ENCODE measurements at places on chromosomes 1 and 21.

DNA sequence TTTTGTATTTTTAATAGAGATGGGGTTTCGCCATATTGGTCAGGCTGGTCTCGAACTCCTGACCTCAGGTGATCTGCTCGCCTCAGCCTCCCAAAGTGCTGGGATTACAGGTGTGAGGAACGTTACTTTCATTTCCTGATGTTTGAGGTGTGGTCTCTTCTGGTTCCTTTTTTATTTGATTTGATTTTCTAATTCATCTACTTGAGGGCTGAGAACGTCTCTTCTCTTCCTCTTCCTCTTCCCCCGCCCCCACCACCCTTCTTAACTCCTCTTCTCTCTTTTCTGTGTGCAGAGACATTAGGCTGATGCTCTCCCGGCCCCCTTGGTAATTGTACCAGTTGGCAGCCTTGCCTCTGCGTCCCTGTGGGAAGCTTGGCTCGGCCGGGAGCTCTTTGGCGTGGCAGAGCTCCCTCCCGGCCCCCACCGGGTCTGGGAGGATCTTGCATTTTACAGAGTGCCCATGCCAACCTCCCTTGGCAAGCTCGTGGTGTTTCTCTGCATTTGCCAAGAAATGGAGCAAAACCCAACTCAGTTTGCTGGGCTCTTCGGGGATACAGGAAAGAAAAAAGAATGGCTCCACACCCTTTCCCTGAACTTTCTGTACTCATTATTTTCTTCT is 19.9 kb downstream of the CRYAA start:
- DNase-seq, result no peak

GRCh38 chr1:184650177-184650866 is 104.3 kb downstream of the EDEM3 start:
- DNase-seq, result no peak

- DNase-seq, result no peak
Measured at GRCh38 chr1:3689138-3689750, 36.9 kb downstream of the TP73 start.

- DNase-seq, result no peak
Measured at GRCh38 chr1:213416461-213417224, 365.6 kb downstream of the RPS6KC1 start.

DNA sequence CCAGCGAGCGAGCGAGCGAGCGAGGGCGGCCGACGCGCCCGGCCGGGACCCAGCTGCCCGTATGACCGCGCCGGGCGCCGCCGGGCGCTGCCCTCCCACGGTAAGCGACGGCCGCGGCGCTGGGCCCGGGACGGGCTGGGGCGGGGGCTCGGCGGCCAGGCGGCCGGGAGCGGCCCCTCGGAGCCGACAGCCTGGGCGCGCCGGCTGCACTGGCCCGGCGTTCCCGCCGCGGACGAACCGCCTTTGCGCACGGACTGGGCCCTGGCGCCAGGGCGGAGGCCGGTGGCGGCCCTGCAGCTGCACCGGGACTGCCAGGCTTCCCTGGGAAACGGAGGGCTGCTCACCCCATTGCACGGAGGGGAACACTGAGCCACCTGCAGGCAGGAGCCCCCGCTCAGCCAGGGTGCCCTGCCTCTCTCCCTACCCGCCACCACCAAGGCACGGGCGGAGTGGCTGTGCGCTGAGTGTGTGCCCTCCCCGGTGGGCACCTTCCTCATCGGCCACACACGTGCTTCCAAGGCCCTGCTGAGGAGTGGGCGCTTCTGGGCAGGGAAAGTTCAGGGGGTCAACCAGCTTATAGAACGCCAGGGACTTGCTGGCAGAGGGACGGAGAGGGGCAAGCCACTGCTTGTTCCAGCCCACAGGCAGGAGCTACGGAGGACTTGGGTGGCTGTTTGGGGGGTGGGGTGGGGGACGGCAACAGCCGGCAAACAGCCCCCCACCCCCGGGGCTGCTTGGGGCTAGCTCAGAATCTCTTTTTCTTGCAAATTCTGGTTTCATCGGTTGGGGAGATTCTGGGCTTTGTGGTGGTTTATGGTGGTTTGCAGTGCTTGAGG is 532 bp downstream of the CSF1 start:
- no peak for DNase-seq

DNA sequence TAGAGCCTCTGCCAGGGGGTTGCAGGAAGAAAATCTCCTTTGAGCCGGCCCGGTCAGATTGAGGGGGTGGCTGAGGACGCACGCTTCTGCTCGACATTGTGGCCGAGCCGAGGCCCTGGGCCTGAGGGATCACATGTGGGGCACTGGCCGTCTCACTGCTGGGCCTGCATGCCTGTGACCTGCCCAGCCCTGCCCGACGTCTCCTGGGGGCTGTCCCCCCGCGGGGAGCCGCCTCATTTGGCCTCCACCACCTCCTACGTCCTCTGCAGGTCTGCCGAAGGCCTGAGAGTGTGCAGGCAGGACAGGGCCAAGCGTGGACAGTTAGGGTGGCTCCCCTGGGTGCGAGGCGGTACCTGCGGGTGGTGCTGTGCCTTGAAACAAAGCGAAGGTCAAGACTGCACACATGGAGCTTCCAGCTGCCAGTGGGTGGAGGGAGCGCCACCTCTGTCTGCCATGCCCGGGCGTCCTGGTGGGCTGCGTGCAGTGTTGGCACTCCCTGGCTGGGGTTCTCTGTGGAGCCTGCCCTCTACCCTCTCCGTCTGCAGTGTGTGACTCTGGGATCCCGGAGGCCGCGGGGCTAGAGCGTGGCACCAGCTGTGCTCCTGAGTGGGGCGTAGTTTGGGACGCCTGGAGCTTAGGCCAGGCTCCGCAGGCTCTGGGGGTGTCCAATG is 51.7 kb downstream of the PCNT start:
- peak; percentile 31 for DNase-seq

DNA sequence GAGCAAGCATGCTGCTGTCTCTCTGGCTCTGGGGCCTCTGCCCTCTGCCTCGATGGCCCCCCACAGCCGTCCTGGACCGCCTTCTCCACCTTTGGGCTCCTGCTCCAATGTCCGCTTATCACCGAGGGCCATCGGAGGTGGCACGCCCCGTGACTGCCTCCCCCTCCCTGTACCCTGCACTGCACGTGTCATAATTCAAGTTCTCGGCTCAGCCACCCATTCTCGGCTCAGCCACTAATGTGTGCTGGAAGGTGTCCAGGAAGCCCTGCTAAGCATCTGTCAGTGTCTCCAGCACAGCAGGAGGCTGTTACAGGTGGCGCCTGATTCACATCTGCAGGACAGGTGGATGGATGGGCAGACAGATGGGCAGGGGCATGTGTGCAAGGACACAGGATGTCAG is 45.5 kb downstream of the TP73 start:
- DNase-seq, result no peak

DNA sequence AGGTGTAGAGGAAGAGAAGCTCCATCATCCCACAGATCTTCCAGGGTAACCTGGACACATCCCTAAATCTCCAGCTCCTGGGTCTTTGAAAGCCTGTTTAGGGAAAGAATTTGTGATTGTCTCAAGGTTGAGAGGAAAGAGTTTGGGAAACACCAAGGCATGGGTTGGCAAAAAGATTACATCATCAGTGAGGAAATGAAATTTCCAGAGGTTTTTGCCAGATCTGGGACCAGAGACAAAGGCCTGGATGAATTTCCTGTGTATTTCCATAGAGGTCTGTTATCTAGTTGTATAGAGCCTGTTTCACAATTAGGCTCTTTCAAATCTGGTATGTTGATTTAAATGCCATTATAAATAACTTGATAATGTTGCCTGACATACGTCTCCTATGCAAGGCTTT is 82.3 kb downstream of the GPR89B start:
- no peak for DNase-seq

DNA sequence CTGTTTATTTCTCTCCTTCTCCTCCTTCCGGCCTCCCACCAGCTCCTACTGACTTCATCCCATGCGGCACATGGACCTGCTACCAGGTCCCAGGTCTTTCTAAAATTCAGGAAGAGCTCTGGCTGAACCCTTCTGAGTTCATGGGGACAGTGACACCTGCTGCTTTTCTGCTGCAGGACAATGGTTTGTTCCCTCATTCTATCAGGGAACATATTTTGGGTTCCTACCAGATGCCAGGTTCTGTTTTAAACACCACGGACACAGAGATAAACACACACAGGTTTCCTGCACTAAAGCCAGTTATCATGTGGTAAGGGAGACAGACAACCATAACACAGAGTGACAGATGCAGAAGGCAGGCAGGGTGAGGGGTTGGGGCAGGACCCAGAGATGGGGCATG is 114.0 kb upstream of the RAB4A start:
- no peak for DNase-seq

GRCh38 chr1:117346206-117346928 is 20.9 kb upstream of the MAN1A2 start:
- no peak for DNase-seq

GRCh38 chr1:177065430-177065829 is 99.1 kb downstream of the ASTN1 start:
- no peak for DNase-seq

DNA sequence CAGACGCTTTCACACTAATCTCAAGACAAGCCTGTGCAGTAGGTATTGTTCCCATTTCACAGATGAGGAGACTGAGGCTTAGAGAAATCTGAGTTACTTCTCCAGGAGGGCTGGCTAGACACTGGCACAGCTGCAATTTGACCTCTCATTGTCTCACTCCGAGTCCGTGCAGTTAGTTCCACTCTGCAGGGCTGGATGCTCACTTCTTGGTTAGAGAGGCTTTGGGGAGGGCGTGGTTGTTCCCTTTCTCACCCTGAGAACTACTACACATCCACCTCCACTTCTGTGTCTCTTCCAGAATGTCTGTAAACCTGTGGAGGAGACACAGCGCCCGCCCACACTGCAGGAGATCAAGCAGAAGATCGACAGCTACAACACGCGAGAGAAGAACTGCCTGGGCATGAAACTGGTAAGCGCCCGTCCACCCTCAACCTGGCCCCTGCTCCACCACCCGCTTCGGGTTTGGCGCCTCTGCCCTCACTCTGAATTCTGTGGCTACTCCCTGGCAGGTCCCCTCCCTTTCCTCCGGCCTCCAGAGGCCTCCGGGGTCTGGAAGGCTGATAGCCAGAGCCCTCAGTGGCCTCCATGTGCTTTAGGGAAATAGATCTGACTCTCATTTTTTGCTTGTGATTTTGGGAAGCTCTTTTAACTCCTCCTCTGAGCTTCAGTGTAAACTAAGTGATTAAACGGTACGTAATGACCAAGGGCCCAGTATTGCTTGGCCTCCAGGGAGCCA is 29.1 kb downstream of the EIF2D start:
- no peak for DNase-seq

DNA sequence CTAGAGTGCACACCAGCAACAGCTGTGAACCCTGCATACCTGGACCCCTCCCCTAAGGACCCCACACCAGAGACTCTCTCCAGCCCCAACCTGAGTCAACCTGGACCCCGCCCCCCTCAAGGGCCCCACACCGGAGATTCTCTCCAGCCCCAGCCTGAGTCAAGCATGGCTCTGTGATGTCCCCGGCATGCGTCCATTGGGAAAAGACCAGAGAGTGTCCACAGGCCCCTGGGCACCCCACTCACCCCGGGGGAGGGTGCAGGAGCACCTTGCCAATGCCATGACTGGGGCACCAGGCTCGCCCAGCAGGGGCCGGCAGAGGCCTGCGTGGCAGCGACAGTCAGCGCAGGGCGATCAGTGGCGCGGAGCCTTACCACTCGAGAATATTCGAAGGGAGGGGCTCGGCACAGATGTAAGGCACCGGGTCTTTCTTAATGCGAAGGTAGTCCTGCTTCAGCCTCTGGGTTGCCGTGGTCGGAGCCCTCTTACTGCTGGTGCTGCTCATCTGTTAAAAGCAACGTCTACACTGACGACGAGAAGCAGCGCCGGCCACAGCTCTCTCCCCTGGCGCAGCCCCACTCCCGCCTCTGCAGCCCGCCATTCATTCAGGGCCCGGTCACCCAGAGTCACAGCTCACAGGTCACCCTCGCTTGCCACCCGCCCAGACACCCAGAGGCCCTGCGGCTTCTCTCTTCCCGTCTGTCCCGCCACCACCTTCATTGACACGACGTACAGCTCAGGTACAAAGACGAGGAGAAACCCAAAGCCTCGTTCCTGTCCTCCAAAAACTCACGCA is 6.0 kb downstream of the UBE2J2 start:
- no peak for DNase-seq

GRCh38 chr1:229508823-229509337 is 739 bp upstream of the NUP133 start:
- DNase-seq, result no peak

- DNase-seq, result no peak
Measured at GRCh38 chr1:44499306-44499705, 94.3 kb downstream of the RNF220 start.

GRCh38 chr1:112744009-112744578 is 29.0 kb upstream of the PPM1J start:
- no peak for DNase-seq

GRCh38 chr1:159509440-159510228 is 26.2 kb downstream of the OR10J5 start:
- no peak for DNase-seq

- peak; percentile 11 for DNase-seq
Measured at GRCh38 chr1:44819196-44819607, 10.9 kb downstream of the BTBD19 start.

GRCh38 chr1:51957618-51958017 is 32.9 kb downstream of the RAB3B start:
- no peak for DNase-seq

DNA sequence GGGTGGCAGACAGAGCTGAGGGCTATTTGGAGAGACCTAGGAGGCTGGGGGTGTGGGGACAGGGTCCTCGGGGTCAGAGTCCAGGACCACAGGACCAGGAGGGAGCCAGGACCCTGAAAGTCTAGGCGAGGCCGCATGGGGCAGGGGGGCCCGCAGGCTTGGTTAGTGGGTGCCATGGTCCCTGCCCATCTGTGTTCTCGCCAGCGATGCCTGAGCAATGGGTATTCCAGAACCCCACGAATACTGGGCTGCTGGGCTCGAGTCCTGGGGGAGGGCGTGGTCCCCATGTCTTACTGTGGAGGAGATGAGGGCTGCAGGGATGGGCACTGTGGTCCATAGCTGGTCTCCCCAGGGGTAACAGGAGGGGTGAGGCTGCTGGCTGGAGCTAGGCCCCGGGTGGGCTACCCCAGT is 2.0 kb downstream of the KRTAP10-6 start:
- DNase-seq, result no peak

DNA sequence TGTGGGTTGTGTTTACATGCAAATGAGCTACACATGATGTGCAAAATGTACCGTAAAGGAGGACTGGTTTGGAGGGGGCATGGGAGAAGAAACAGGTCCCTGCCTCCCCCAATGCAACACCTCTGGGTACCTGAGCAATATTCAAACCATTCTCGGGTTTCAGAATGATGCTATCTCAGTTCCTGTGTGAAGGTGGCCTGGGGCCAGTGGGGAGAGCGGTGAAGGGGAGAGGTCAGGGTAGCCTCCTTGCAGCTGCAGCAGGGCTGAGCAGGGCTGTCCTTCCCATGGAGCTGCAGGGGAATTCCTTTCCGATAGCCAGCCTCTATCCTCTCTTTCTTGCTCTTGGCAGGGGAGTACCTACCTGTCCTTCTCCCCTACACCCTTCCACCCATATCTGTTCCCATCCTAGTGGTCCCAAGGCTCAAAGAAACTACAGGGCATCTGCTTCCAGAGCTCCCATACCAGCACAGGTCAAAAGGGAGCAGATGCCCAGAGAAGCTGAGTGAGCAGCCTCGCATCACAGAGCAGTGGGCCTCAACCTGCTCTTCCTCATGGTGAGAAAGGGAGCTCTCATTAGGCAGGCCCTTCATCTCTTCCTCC is 11.9 kb downstream of the MEF2D start:
- no peak for DNase-seq

GRCh38 chr21:39381009-39381408 is 32.1 kb upstream of the HMGN1 start:
- DNase-seq, result no peak
